Hepatic stellate cell (primary cell): ENCODE measurements at places on chromosomes 5 and 9.

DNA sequence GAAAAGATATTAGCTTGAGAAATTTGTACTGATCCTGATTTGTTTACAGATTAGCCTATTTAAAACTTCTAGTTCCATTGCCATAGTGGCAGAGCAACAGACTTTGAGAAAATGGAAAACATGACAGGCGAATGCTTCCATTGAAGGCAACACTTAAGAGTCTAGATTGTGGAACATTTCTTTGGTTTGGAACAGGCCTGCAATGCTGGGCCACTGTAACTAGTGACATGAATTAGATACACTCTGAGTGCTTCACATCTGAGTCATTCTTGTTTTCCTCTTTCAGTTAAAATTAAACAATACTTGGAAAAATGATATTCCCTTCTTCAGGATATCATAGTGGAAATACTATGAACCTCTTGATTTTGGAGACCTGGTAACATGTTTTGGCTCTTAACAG is 453.6 kb upstream of the TUSC1 start:
- no peak for DNase-seq

GRCh38 chr5:127705120-127705892 is 2.1 kb downstream of the CCDC192 start:
- peak; percentile 30 for DNase-seq

DNA sequence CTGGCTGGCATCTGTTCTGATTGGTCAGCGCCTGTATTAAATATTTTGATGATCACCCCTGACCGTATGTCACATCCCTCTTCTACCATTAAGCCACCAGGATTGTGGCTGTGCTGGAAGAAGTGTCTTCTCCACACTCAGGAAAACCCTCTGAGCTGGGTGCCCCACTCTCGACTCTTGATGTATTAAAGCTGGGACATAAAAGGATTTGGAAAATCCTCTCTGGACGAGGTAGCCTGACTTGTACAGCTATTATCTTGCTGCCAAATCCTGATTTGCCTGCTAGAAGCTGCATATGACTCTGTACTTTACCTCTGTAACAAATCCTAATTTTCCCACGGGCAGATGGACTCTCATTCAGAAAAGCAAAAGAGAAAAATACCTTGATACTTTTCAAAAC is 161.0 kb downstream of the SLC28A3 start:
- no peak for DNase-seq

DNA sequence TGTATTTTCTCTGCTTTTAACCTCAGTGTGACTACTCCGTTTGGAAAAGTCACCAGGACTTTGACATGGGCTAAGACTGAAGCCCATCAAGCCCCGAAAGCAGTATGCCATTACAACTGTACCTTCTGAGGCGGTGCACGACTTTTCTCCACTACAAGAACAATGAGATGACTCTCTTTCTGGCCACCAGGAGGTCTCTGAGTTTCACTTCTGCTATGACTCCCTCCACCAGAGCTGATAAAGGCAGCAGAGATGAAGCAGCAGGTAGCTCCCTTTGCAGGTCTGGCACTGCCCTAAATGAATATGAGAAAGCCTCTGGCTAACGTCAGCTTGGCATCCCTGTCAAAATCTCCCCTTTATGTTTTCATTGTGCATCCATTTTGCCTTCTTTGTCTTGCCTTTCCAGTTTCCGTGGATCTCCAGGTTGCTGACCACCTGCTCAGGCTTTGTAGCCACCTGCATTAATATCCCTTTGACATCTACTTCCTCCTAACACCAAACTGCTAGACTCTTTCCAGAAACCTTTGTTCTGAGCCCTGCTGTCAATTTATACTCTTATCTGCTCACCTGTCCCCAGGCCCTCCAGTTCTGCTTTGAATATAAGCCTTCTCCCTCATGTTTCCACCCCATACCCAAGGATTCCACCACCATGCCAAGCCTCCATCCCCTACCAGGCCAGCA is 221.7 kb downstream of the ZNF608 start:
- no peak for DNase-seq

DNA sequence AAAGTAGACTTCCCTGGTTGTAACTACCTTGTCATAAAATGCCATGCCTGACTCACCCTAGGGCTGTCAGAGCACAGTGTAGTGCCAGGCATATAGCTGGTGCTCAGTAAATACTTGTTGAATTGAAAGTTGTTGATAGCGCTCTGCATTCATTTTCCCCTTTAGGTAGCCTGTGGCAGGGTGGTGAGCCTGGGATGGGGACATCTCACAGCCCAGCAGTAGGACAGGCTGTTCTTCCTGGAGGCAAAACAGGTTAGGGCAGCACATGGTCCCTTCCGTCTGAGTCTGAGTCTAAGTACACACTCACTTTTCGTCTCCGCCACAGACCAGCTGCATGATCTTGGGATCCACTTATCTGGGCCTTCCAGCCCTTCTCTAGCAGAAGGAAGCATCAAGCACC is 401.9 kb downstream of the ZSWIM6 start:
- no peak for DNase-seq

- DNase-seq = no peak
These were observed 201.1 kb downstream of the IRX1 start for GRCh38 chr5:3796736-3797135.

DNA sequence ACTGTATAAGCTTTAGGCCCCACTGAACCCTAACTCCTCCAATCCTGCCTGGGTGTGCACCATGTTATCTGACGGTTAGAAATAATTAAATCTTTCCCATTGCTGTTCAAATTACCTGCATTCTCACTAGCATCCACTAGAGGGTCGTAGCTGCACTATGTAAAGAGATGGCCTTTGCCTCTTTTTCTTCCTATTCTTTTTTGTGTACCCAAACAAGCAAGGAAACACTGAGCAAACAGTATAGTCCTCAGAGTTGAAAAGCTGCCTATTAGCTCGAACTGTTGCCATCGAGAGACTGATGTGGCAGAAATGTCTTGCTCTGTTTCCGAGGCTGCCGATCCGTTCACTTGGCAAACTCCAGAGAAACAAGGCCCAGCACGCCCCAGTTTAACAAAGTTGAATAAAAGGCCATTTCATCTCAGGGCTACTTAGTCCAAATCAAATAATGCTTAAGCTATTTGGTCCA is 163.8 kb upstream of the TRPM3 start:
- DNase-seq = peak; percentile 5

DNA sequence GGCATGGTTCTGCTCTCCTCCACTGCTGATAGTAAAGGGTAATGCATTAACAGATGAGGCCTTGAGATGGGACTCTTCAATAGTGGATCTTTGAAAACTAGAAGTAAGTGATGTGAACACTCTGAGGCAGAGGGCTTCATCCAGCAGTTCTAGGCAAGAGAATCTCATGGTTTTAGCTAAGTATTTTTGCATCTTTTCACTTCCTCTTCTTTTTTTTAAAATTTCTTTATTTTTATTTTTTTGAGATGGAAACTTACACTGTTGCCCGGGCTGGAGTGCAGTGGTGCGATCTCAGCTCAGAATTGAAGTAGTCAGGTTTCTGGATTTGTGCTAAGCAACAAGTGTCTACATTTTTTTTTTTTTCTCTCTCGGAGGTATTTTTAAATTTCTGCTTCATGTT is 101.9 kb downstream of the MTRR start:
- no peak for DNase-seq

DNA sequence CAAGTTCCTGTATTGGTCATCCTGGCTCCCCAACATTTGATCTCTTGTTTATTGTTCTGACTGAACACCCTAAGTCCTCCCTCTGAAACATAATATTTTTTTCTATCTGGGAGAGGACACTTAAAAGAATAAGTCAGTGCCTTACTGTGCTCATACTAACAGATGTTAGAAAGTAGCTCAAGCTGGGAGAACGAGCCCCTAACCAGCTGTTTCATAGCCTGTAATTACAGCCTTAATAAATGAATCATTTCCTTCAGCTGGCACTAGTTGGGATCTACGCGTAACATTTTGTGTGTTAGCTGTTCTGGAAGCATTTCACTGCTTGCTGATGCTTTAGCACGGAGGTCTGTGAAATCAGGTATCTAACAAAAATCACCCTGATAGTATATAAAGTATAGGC is 345.9 kb upstream of the RIOK2 start:
- DNase-seq = no peak

DNA sequence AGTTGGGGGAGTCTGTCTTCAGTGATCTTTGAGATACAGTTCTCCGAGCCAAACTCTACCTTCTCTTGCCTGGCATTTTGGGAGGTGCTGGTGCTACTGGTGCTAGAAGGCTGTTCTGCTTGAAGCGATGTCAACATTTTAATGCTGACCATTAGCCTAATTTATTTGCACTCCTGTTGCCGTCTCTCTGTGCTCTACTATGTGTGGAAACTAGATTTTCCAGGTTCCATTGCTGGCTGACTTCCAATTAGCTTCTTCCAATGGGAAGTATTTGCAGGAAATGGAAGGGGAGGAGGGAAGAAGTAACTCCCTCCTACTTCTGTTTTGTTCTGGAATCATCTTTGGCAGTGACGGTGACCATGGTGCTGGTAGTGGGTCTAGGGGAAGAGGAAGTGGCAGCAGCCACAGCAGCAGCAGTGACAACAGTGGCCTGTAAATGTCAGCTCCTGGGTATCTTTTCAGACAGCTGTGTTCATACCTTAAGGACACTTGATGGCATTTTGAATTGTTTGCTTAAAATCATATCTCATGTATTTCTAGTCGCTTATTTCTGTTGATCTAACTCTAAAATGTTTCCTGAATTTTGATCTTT is 7.9 kb downstream of the TXNDC8 start:
- no peak for DNase-seq

- no peak for DNase-seq
These were observed 8.8 kb downstream of the LRRC14B start for GRCh38 chr5:199950-200645.

DNA sequence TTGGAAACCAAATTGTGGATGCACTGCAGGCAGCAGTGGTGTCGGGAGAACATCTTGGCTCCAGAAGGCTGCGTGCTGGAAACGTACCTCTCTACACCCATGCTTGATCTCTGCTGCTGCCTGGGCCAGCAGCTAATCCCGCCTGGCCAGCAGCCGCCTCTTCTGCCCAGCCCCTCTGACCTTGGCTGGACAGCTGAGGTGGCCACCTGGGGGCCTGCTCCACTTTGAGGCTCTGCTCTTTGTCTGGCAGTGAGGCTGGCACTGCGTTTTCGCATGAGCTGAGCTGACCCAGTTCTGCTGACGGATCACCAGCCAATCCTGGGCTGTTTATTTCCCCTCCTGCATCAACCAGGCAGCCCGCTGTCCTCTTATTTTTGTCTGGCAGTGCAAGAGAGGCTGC is 154.9 kb downstream of the TENT4A start:
- DNase-seq = no peak

- DNase-seq = no peak
These were observed 63.3 kb upstream of the DAPK1 start for GRCh38 chr9:87434366-87434765.

DNA sequence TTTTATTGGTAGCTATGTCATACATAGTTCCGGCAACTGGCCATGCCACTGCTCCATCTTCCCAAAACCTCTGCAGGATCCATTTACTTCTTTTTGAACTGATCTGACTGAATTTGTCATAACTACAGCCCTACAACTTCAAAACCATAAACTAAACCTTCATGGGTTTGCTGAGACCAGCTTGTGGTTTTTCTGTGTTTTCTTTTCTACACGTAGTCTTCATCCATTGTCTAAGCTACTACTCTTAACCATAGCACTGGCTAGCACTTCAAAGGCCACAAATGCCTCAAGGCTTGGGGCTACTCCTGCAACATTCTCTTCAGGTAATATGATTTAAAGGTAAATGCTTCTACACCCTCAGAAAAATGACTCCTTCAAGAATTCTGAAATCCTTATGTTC is 9.0 kb upstream of the KIF2A start:
- DNase-seq = no peak

DNA sequence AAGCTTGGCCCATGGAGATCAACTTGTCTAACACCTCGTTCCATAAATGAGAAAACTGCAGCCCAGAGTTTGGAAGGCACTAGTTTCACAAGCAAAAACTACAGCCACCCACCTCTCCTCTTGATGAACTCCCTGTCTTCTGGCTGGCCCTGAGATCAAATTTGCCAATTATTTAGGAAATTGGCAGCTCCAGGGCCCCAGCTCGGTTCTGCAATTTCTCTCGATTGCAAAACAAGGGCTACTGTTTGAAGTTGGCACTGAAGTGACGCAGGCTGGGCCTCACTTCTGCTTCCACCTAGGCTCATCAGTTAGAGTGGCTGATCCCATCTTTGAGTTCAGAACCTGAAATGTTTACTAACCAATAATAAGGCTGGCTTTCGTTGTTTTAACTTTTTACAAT is 3.7 kb upstream of the GPX3 start:
- DNase-seq = no peak

GRCh38 chr5:57324181-57324580 is 150.3 kb downstream of the GPBP1 start:
- no peak for DNase-seq

DNA sequence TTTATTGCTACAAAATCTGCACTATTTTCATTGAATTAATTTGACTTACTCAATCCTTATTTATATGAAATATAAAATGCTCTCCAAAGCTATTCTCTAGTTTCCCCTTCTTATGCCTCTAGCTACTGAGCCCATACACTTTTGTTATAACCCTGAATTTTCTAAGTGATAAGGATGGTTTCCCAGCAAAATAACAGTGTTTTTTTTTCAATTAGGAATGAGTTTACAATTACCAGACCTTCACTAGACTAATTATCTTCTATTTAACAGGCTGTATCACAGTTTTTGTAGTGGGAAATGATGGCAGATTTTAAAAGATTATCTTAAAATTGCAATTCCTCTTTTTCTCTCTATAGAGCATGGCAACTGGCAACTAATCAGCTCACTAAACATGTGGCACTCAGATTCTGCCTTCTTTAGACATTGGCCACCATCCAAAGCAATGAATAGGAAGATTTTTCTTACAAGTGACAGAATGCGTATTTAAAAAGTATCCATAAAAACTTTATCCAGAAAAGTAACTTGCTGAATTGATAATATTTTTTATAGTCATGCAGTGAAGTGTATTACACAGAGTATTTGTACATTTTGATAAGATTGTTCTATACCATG is 585.7 kb upstream of the ZNF608 start:
- DNase-seq = no peak

DNA sequence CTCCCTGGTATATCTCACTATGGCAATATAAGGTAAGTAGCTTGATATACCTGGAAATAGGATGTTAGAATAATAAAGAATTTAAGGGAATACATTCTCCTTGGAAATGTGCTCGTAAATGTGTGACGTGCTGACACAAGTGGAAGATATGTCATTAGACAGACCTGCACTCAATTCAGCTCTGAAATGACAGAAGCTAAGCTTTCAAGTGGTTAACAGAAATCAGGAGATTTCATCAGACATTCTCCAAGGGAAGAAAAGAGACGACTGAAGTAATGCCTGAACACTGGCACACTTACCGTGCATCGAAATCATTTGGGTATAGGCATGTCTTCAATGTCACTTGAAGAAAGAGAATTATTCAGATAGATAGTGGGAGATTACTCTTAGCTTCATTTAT is 933.3 kb upstream of the CTNND2 start:
- no peak for DNase-seq
